Right ventricle myocardium superior (tissue), 1 donor: ENCODE measurements at places on chromosomes 3 and 15. TPM values are rescaled to one million over a fixed set of nuclear protein-coding genes. Genes with fewer than 3 reads are reported as not detected.

The GOLGA6L7 gene
- total RNA-seq, result not detected

The SERINC4 gene
- 0.19 TPM for total RNA-seq

The RRP9 gene
- total RNA-seq, result 8.9 TPM

The CILP gene
- 3.5 TPM for total RNA-seq

The CNTN3 gene
- 2.2 TPM for total RNA-seq

The CTXND1 gene
- 0.94 TPM for total RNA-seq

The GDPGP1 gene
- 9.1 TPM for total RNA-seq

The ZPLD1 gene
- total RNA-seq, result not detected

- DNase-seq, result no peak
Measured at GRCh38 chr15:58167095-58167691, 29.0 kb downstream of the AQP9 start.

DNA sequence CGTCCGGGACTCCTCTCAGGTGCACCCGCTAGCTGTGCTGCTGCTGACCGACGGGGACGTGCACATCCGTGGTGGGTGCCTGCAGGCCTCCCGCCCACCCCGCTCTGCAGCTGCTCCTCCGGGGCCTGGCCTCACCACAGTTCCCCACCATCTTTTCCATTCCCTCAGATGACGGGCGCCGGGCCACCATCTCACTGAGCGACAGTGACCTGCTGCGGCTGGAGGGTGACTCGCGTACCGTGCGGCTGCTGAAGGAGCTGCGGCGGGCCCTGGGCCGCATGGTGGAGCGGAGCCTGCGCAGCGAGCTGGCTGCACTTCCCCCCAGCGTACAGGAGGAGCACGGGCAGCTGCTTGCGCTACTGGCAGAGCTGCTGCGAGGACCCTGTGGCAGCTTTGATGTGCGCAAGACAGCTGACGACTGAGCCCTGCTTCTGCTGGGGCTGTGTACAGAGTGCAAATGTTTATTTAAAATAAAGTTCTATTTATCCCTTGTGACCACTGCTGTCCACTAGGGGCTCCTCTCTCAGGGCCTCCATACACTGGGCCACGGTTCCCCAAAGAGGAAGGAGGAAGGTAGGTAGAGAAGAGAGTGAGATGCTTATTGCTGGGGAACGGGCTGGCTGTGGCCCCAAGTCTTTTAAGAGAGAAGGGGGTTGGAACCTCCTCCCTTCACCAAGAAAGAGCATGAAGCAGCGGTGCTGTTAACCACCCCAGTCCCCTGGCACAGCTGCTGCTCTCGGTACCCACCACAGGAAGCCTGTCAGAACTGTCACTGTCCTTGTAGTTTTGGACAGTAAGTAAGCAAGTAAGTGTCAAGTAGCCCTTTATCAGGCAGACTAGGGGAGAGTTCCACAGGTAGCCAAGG, 47.0 kb downstream of the DHX30 start:
- peak; percentile 5 for DNase-seq

GRCh38 chr3:75171630-75172230, 492.4 kb upstream of the FRG2C start:
- no peak for DNase-seq
